ENCODE measurements at places on chromosomes 7 and 10. TPM values are rescaled to one million over a fixed set of nuclear protein-coding genes. Genes with fewer than 3 reads are reported as not detected.

DNA sequence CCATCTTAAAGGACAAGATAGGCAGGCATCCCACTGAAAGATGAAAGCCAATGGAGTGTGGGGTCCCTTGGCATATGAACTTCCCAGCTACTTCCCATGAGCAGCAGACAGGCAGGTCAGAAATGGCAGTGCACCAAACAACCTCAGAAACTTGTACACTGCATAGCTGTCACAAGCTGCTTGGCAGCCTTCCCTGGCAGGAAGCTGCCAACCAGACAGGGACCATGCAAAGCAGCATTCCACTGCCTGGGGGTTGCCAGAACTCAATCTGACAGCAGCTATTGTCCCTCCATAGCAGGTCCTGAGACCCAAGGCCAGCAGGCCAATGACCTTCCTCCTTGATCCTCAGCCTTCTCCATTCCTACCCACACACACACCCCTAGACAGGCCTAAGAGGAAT, 139.5 kb downstream of the PLCE1 start:
- DNase-seq = peak; percentile 76

DNA sequence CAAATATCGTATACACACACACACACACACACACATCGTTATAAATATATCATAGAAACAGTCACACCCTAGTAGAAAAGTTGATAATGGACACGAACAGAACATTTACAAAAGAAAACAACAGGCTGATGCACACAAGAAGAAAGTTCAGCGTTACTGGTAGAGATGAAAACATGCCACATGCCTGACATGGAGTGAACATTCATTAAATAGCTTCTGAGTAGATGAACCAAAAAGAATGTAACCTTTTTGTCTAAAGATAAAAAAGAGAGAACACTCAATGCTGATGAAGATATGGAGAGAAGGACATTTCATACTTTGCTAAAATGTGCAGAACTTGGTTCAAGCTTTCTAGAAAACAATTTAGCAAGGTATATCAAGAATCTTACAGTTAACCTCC, 173.4 kb upstream of the KLF14 start:
- DNase-seq = no peak

The NEUROD6 gene
- total RNA-seq = not detected

The ELMO1 gene
- total RNA-seq = 19.6 TPM

DNA sequence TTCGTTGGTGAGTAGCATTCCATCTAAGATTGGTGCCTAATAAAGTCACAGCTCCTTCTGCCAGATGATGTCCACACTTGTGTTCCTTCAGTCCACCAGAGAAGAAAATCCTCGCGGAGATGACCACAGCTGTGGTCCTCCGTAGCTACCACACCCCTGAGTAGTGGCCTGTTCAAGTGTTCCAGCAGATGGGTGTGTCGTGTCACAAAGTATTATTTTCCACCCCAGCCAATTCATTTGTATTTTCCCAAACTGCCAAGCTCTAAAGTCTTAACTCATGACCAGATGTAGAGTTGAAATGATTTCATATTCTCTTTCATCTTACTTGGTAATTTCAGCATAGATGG, 251.3 kb upstream of the TCF7L2 start:
- no peak for DNase-seq

The PRLHR gene
- total RNA-seq = not detected

DNA sequence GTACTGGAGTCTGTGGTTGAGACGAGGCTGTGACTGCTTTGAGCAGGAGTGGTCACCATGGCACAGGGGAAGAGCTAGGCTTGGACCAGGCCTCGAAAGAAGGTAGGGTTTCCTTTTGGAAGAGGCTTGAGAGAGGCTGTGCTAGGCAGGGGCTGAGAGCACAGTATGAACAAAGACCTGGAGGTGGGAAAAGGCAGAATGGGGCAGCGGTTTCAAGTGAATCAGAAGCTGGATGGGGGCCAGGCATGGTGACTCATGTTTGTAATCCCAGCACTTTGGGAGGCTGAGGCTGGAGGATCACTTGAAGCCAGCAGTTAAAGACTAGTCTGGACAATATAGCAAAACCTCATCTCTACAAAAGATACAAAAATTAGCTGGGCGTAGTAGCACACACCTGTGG, 65.9 kb downstream of the CLIP2 start:
- DNase-seq = no peak

DNA sequence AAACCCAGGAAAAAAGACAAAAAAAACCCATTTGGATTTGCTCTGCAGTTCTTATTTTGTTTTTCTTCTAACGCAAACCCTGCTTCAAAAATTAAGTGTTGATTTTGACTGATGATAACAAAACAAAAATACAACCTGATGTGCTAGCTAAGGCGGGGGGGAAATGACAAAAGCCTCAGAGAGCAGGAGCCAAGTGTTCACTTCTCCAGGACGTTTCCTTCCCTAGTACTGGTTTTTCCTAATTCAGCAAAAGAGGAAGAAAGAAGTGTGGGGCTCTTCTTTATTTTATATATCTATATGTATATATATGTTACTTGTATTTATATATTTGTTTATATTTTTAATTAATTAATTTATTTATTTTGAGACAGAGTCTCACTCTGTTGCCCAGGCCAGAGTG, 28.0 kb downstream of the SNX10 start:
- DNase-seq = no peak

The GIMAP2 gene
- 4.8 TPM for total RNA-seq

DNA sequence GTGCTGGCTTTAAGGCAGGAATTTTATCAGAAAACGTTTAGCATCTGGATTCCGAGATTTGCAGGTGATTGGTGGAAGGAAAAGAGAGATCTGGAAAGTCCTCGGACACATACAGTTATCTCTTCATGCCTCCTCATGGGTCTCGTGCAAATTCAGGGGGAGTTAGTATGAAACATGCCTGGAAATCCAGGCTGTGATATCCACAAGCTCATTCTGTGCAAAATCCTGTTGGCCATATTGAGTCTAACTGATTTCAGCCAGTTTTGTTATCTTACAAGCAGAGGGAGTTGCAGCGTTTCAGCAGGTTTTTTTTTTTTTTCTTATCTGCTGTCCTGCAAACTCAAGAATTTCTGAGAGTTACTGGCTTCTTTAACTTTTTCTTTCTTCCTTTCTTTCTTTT, 411.5 kb downstream of the GALNT17 start:
- no peak for DNase-seq

GRCh38 chr7:143905509-143905908, 3.5 kb upstream of the TCAF1 start:
- no peak for DNase-seq

- peak; percentile 63 for DNase-seq
Measured at GRCh38 chr10:118832241-118832651, 77.5 kb upstream of the CACUL1 start.

DNA sequence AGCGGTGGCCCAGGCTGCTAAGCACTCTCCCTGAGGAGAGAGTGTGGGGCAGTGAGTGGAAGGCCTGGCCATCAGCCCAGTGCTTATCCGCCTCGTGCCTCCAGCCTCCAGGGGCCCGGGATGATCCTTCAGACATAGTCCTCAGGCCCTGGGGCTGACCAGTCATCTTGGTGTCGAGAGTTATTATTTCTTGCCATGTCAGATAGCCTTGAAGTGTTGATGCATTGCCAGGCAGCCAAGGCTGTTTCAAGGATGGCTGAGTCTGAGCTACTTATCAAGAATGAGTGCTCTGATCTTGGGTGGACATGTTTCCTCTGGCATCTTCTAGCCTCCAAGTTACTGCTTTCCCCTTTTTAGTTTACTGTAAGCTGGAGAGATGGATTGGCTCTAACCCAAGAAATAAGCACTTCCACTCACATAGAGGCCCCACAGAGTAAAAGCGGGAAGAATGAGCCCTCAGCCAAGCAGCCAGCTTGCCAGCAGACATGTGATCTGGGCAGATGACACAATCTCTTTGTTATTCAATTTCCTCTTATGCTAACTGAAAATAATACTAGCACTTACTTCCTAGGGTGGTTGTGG, 136.5 kb upstream of the NAMPT start:
- DNase-seq = peak; percentile 69

GRCh38 chr7:114720725-114721124, 201.2 kb upstream of the MDFIC start:
- no peak for DNase-seq

DNA sequence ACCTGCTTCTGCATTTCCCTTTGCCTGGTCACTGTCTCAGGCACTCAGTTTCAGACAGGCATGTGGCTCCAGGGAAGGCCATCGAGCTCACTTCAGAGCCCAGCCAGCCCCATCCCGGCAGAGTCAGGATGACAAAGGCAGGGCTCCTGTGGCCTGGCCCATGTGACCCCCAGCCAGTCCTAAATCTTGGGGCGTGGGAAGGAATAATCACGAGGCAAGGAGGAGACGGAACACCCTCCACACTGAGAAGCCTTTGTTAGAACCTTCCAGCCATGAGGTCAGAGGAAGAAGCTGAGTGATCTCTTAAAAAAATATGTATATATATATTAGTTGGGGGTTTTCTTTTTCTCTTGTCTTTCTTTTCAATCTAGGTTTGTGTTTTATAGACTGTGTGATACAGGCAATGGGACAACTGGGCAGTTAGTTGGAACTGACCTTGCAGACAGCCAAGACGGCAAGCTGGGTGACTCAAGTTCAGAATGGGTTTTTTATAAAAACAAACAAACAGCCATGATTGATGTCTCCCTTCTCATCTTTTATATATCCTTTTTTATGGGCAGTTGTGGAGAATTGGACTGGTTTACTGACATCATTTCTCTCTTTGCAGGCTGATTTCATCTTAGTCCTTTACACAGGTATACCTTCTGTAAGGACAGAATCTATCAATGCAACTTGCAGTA, 60.8 kb downstream of the CHN2 start:
- no peak for DNase-seq

DNA sequence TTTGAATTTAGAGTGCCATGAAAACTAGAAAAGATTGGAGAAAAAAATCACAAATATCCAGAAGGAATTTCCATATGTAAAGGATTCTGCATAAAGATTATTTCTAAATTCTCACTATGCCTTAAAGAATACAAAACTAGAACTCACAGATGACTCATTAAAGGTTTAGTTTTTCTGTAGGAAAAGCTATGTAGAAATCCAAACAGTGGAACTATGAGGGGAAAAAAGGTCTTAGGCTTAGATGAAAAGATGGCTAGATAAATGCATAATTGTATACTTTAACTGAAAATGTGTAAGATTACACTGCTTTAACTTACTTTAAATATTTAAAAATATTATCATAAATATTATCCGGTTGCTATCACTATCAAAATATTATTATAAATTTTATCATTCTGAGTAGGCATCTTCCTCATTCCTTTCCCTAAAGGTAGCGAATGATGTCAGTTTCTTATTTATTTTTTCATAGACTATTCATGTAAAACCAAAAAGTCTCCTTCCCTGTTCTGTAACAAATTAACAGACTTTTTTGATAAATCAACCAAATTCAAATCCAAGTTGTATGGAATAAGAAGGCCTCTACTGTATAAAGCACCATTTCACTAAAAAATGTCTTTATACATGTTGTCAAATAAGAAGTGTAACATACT, 69.1 kb upstream of the COMTD1 start:
- no peak for DNase-seq

GRCh38 chr7:158407581-158408317, 179.9 kb downstream of the PTPRN2 start:
- DNase-seq = no peak

DNA sequence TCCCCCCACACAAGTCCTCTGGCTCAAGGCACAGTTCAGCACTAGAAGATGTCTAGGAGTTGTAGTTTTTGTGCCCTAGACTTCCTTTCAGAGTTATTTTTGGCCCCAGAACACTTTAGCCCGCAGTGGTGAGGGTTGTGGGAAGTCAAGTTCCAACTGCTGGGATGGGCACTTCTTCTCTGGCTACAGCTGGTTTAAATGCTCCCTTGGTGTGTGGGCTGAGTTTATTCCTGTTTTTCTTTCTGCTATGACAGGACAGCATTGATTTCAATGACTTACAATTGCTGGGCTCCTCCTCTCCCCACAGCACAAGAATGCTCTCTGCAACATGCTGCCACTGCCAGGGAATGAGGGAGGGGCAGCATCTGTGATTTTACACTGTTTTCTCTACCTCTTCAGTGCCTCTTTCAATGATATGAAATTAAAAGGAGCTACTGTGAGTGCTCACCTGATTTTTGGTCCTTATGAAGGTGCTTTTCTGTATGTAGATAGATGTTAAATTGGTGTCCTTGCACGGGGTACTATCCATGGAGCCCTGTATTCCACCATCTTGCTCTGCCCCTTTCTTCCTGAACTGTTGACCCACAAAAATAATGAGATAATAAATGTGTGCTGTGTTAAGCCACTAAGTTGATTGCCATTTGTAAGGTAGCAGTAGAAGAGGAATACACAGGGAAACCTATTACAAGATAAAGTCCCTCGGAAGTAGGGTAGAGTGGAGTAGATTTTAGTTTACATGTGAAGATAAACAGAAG, 56.3 kb downstream of the SLC13A1 start:
- no peak for DNase-seq

DNA sequence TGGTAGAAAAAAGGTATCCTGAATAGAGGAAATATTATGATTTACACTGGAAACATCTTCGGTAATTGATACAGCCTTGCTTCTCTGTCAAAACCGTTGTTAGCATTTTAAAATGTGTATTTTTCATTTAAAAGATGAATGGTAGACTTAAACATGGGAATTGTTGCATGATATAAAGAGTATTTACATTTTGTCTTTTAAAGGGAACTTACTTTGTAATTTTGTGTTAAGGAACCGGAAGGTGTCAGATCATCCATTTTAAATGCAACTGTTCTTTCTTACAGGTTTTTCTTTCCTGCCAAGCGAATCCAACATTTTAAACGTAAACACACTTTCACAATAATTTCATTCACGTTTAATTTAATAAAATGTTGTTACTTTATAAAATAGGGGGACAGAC, 1.8 kb upstream of the IGF2BP3 start:
- DNase-seq = no peak

DNA sequence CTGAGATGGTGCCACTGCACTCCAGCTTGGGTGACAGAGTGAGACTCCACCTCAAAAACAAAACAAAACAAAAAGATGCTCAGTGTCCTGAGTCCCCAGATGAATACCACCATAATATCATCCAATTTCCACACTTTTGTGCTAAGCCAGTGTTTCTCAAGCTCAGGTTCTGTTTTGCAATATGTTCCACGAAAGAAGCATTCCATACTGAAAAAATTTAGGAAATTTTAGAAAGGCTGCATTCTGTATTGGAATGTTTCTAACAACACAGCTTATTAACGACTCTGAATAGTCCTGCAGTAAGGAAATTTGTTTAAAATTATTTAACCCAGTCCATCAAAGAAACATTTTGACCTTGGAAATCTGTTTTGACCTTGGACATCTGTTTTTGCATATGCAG, 142.4 kb downstream of the EPC1 start:
- no peak for DNase-seq

The PRTFDC1 gene
- total RNA-seq = 3.5 TPM

DNA sequence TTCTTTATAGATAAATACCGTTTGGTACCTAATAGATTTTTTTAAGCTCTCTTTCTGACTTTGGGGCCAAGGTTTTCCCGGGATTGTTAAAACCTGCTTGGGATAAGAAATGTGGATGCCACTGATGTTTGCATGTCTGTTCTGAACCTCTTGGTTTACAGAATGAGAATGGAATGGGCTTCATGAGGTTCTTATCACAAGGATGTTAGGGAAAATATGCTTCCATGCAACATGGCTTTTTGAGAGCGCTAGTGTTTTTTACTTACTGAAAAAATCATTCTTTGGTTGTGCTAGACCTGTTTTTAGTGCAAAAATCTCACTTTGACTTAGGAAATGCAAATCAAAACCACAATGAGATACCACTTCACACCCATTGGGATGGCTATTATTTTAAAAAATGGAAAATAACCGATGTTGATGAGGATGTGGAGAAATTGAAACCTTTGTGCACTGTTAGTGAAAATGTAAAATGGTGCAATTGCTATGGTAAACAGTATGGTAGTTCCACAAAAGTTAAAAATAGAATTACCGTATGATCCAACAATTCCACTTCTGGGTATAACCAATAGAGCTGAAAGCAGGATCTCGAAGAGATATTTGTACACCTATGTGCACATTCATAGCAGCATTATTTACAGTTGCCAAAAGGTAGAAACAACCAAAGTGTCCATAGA, 38.9 kb downstream of the TSPAN14 start:
- DNase-seq = no peak

The LRMDA gene
- total RNA-seq = 13.2 TPM

Measured in right lobe of liver (tissue), 6 donors.